ENCODE measurements at places on chromosomes 6 and 20. TPM values are rescaled to one million over a fixed set of nuclear protein-coding genes. Genes with fewer than 3 reads are reported as not detected.

The TEAD3 gene
- 27.0 TPM for total RNA-seq

The TMEM74B gene
- 2.8 TPM for total RNA-seq

The PDYN gene
- 0.63 TPM for total RNA-seq

The DEFB113 gene
- total RNA-seq = not detected

The OSTM1 gene
- total RNA-seq = 30.3 TPM

The TTLL9 gene
- total RNA-seq = not detected

DNA sequence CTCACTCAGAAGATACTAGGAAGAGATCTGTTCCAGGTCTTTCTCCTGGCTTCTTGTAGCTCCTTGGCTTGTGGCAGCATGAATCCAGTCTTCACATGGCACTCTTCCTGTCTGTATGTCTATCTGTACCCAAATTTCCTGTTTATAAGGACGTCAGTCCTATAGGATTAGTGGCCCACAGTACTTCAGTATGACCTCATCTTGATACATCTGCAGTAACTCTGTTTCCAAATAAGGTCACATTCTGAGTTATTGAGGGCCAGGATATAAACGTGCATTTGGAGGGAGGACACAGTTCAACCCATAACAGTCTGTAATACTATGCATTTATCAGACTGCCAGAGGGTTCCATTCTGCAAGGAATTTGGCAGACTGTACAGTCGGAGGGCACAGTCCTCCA is 57.6 kb upstream of the DYNLRB1 start:
- no peaks in the 10 kb centered on the region for H3K4me1 ChIP-seq
- no peak for DNase-seq
- no peak overlapping the region for H3K4me3 ChIP-seq
- H3K27ac ChIP-seq = no peak overlapping the region
- H3K36me3 ChIP-seq = peaks cover 18% of the 10 kb centered on the region

GRCh38 chr20:22808628-22809027 is 224.3 kb upstream of the FOXA2 start:
- H3K4me1 ChIP-seq = no peaks in the 10 kb centered on the region
- H3K27me3 ChIP-seq = no peaks in the 10 kb centered on the region
- no peak for DNase-seq
- no peak overlapping the region for H3K4me3 ChIP-seq
- H3K36me3 ChIP-seq = no peaks in the 10 kb centered on the region
- H3K27ac ChIP-seq = no peak overlapping the region

DNA sequence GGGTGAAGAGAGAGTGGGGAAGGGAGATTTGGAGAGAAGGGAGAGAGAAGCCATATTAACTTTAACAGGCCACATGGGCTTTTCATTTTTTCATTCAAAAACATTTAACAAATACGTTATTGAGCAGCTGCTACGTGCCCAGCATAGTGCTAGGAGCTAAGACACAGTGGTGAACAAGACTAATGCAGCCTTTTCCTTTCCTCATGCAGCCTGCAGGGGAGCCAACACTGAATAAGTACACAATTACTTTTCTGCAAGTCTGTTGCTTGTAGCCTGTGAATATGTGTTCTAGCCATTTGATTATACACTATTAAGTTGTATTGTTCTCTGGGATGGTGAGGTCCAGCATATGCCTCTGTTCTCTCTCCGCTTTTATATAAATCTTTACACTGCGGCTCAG is 1.9 kb upstream of the BLOC1S5 start:
- H3K4me1 ChIP-seq = peaks cover 5% of the 10 kb centered on the region
- H3K4me3 ChIP-seq = no peak overlapping the region
- H3K27ac ChIP-seq = no peak overlapping the region
- DNase-seq = no peak

- no peaks in the 10 kb centered on the region for H3K27me3 ChIP-seq
- no peak overlapping the region for H3K27ac ChIP-seq
- H3K4me3 ChIP-seq = no peak overlapping the region
- DNase-seq = no peak
Measured at GRCh38 chr6:19715167-19715551, 122.0 kb upstream of the ID4 start.

DNA sequence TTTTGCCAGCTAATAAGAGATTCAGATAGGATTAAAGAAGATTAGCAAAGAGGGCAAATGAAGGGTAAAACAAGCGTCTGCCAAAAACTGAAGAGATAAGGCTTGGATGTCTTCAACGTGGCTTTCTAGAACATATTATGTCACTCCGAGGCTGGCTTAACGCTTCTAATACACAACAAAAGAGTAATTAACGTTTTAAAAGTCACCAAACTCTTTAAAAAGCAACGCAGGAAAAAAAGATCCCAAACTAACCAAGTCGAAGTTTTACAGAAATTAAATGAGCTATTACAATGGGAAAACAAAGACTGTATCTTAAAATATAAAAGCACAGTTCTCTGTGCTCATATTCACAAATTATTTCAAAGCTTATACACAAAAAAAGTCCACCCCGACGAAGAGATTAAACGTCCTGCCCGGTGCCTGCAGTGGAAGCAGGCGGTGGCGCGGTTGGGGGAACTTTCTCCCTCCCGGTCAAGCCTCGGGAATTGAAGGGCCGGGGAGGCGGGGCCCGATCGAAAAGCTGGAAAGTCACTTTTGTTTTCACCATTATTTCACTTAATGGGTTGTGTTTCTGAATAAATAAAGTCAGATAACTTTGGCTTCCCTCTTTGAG is 1.2 kb downstream of the MAK start:
- H3K4me3 ChIP-seq = peak overlapping the region; percentile 55
- H3K27ac ChIP-seq = no peak overlapping the region
- H3K36me3 ChIP-seq = no peaks in the 10 kb centered on the region
- no peak for DNase-seq
- H3K27me3 ChIP-seq = no peaks in the 10 kb centered on the region

DNA sequence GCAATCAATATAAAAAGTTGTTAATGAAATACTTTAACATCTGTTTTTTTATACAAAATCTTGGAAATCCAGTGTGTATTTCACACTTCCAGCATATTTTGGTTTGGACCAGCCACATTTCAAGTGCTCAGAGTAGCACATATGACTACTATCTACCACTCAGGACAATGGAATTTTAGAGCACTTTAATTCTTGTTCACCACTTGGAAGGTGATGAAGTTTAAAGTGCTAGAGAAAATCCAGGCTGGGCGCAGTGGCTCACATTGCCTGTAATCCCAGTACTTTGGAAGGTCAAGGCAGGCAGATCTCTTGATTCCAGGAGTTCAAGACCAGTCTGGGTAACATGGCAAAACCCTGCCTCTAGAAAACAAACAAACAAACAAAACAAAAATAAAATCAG is 6.1 kb upstream of the SLC35B3 start:
- no peak for DNase-seq
- no peaks in the 10 kb centered on the region for H3K4me1 ChIP-seq
- no peaks in the 10 kb centered on the region for H3K36me3 ChIP-seq
- no peaks in the 10 kb centered on the region for H3K27me3 ChIP-seq

DNA sequence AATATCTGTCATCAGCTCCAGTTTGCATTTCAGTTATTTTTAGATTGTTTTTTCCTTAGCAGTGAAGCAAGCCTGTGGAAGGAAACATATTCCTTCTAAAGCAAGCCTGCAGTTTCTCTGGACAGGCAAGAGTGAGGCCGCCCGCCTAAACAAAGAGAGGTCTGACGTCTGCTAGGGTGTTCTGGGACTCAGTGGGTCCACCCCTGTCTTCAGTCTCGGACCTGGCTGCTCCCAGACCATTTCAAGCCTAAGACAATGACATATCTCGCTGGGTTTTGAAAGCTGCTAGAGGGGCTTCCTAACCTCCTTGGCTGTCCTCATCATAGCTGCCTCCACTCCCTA is 36.8 kb upstream of the RNF24 start:
- H3K27me3 ChIP-seq = no peaks in the 10 kb centered on the region
- no peaks in the 10 kb centered on the region for H3K36me3 ChIP-seq
- H3K4me1 ChIP-seq = no peaks in the 10 kb centered on the region
- no peak for DNase-seq
- H3K27ac ChIP-seq = no peak overlapping the region

DNA sequence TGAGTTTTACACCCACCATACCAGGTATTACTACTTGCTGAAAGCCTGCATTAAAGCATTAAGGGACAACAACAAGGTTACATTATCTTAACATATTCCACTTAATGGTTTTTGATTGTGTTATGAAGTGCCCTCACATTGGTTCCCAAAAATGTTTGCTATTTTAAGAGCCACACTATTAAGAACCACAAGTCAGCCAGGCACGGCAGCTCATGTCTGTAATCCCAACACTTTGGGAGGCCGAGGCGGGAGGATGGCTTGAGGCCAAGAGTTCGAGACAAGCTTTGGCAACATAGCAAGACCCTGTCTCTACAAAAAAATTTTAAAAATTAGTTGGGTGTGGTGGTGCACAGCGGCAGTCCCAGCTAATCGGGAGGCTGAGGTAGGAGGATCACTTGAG is 28.2 kb downstream of the ATXN1 start:
- no peaks in the 10 kb centered on the region for H3K36me3 ChIP-seq
- H3K4me1 ChIP-seq = no peaks in the 10 kb centered on the region
- no peak overlapping the region for H3K4me3 ChIP-seq
- no peak overlapping the region for H3K27ac ChIP-seq

DNA sequence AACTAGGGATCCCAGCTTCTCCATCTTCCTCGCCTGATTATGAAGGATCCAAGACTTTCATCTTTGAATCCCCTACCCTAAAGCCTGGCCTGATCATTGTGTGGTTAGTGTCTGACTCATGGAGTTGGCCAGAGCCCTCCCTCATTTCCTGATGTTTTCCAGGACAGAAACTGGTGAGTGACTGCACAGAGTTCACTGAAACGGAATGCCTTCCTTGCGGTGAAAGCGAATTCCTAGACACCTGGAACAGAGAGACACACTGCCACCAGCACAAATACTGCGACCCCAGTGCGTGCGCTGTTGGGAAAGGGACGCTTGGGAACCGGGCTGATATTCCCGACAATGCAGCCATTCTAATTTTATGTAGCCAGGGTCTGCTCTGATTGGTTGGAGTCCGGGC is 4.0 kb downstream of the CD40 start:
- no peak overlapping the region for H3K27ac ChIP-seq
- H3K4me1 ChIP-seq = no peaks in the 10 kb centered on the region
- no peaks in the 10 kb centered on the region for H3K36me3 ChIP-seq
- no peak for DNase-seq
- H3K27me3 ChIP-seq = peaks cover 8% of the 10 kb centered on the region
- H3K4me3 ChIP-seq = no peak overlapping the region

Measured in H1 (cell line).